ENCODE measurements at places on chromosomes 16 and 17.

DNA sequence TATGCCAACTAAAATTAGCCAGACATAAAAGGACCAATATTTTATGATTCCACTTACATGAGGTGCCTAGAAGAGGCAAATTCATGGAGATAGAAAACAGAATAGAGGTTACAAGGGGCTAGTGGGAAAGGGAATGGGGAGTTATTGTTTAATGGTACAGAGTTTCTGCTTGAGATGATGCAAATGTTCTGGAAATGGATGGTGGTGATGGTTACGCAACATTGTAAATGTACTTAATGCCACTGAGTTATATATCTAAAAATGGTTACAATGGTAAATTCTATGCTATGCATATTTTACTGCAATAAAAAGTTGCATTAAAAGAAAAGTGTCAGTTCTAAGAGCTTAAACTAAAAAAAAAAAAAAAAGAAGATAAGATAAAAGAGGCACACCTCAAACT lies 17.9 kb downstream of the MT1X start:
- DNase-seq: no peak

- DNase-seq: no peak
Measured at GRCh38 chr17:1522626-1523025, 6.2 kb upstream of the INPP5K start.

GRCh38 chr16:4795181-4795827 lies at the start of gene SMIM22:
TSS of gene SMIM22 (plus strand) at chr16:4795369. CDS start at chr16:4795735, 366 bp downstream.
- DNase-seq: no peak

GRCh38 chr17:82734987-82735866 lies at the start of gene FN3K:
TSS of gene FN3K (plus strand) at chr17:82735615. CDS start at chr17:82735637, 22 bp downstream.
- no peak for DNase-seq

- DNase-seq: no peak
Measured at GRCh38 chr17:3972931-3973330, 8.7 kb upstream of the ATP2A3 start.

DNA sequence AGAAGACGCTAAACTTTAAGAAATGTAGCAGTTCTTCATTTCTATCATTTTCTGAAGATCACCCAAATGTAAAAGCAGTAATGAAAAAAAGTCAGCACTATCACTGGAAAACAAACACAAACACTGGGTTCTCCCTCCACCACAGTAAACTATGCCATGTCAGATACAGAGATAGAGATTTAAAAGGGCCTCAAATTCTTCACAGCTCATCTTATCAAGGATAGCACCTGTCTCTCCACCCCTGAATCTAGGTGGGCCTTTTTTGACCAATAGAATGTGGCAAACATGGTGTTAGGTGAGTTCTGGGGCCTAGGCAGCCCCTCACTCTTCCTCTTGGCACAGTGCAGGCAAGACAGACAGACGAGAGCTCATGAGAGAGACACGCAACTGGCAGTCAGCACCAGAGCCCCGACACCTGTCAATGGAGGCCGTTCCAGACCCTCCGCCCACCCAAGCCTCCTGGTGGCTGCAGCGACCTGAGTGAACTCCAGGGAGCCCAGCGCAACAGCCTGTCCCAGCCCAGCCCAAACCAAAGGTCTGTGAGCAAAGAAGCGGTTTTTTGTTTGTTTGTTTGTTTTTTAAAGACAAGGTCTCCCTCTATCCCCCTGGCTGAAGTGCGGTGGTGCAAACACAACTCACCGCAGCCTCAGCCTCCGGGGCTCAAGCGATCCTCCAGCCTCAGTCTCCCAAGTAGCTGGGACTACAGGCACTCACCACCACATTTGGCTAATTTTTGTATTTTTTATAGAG lies 79.8 kb downstream of the TBC1D16 start:
- DNase-seq: no peak

DNA sequence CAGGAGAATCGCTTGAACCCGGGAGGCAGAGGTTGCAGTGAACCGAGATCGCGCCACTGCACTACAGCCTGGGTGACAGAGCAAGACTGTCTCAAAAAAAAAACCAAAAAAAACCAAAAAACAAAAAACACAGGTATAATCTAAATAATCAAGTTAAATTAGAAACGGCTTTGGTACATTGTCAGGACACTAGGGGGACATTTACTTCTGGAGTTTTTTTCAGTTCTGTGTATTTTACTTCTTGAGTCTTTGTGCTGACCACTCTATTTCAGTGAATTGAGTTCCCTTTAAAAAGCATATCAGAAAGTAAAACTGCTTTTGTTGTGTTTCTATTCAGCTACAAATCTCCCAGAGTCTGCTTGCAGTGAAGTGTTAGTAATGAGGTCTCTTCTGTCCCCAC lies 36.3 kb downstream of the DHRS7B start:
- no peak for DNase-seq

DNA sequence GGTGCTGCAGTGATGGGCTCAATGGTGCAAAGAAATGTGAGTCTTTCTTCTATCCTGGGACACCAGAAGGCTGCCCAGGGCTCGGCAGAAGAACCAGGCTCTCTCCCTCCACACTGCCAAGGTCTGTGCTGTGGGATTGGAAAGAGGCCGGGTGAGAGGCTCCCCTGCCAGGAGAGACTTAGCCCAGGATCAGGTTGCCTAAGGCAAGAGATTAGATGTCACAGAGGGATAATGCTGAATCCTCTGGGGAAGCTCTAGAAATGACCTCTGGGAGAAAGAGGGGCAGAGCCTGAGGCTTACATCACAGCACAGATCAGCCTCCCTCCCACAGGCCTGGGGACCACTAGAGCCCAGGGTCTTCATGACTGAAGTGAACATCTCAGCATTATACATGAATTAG lies 5.7 kb upstream of the DOC2B start:
- no peak for DNase-seq

Data from stimulated activated naive B cell treated with anti-CD40 and anti-IgM and Interleukin-4, amounts not matched to agents 10 μg/mL and 1 μg/mL and 100 μg/mL, for 72 hours (primary cell).